Motor neuron (in vitro differentiated cells): ENCODE measurements at places on chromosomes 16 and 17. TPM values are rescaled to one million over a fixed set of nuclear protein-coding genes. Genes with fewer than 3 reads are reported as not detected.

DNA sequence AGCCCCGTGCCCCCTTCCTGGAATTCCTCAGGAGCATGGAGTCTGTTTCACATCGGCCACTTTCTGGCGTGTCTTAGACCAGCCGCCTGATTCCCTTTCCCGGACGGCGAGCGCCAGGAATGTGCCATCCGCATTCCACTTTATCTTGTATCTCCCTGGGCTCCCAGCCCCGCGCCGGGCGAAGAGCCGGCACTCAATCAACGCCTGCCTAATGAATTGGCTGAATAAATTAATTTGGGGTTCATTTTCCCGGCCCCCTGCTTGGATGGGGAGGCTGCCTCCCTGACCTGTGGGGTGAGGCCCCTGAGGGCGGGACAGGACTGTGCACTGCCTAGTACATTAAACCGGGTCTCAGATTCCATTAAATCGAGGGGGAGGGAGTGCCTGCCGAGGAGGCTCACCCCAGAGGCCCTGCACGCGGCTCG is 282.3 kb upstream of the TNRC6C start:
- peak; percentile 69 for ATAC-seq

Gene ZSCAN32
- total RNA-seq, result 15.4 and 15.5 TPM in 2 replicates

GRCh38 chr17:52678211-52678610 is 519.7 kb upstream of the CA10 start:
- no peak for ATAC-seq

Gene GP1BA
- 2.2 TPM in 2 replicates for total RNA-seq

Gene DNAH17
- 0.67 and 1.1 TPM in 2 replicates for total RNA-seq

Gene SLC47A2
- 0.40 and 1.7 TPM in 2 replicates for total RNA-seq
